ENCODE measurements at places on chromosomes 4 and X.

DNA sequence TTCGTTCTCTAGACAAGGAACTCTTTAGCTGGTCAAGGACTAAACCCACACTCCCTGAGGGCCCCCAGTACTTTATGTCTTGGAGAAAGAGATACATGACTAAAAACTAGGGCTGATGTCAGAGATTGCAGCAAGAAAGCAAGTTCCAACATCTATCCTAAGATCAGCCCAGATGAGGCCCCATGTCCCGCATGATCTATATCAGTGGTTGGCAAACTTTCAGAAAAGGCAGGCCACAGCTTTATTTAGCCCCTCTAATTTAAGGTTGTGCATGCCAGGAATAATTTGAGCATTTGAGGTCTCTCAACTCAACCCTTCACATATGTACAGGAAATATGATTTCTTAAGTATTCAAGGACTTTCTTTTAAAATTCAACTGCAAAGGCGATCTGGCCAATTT is 44.1 kb upstream of the FRMD7 start:
- DNase-seq = no peak

GRCh38 chrX:131693359-131693758 is 149.5 kb downstream of the OR13H1 start:
- no peak for DNase-seq

- no peak for DNase-seq
Measured at GRCh38 chr4:92064574-92064973, 239.2 kb upstream of the GRID2 start.

GRCh38 chr4:138097912-138098600 is 144.1 kb downstream of the SLC7A11 start:
- no peak for DNase-seq

DNA sequence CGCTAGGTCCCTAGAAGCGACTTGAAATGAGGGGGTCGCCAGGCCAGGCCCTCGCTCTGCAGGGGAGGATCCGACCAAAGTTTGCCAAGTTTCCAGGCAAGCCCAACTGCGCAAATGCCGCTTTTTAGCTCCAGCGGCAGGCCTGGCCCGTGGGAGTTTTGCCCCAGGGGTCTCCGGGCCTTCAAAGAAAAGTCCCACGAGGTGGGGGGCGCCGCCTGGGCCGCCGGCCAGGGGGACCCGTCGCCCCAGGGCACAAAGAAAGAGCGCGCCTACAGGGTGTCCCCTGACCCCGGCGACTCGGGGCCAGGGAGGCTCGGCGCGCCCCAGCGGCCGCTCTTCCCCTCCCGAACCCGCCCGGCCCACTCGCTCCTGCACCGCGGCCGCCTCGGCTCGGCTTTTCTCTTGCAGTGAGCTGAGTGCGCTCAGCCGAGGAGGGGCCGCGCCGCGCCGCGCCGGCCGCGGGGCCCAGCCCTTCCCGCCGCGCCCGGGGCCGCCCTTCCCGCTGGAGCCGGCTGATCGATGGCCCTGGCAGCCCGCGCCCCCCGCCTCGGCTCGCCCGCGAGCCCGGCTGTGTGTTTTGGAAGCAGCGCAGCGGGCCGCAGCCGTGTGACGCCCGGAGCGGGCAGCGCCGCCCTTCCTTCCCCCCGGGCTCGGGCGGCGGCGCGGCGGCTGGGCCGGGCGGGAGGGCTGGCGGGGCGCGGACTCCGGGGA is 754 bp upstream of the KLF3 start:
- peak; percentile 22 for DNase-seq

- DNase-seq = no peak
Measured at GRCh38 chr4:121950680-121951520, 960 bp downstream of the TRPC3 start.

DNA sequence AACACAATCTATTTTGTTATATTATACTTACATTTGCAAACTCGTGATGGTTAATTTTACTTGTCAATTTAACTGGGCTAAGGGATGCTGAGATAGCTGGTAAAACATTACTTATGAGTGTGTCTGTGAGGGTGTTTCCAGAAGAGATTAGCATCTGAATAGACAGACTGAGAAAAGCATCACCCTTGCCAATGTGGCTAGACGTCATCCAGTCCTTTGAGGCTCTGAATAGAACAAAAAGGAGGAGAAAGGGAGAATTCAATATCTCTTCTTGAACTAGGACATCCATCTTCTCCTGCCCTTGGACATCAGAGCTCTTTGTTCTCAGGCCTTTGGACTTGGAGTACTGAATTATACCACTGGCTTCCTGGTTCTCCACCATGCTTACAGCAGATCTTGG is 154.6 kb downstream of the EPHA5 start:
- no peak for DNase-seq

DNA sequence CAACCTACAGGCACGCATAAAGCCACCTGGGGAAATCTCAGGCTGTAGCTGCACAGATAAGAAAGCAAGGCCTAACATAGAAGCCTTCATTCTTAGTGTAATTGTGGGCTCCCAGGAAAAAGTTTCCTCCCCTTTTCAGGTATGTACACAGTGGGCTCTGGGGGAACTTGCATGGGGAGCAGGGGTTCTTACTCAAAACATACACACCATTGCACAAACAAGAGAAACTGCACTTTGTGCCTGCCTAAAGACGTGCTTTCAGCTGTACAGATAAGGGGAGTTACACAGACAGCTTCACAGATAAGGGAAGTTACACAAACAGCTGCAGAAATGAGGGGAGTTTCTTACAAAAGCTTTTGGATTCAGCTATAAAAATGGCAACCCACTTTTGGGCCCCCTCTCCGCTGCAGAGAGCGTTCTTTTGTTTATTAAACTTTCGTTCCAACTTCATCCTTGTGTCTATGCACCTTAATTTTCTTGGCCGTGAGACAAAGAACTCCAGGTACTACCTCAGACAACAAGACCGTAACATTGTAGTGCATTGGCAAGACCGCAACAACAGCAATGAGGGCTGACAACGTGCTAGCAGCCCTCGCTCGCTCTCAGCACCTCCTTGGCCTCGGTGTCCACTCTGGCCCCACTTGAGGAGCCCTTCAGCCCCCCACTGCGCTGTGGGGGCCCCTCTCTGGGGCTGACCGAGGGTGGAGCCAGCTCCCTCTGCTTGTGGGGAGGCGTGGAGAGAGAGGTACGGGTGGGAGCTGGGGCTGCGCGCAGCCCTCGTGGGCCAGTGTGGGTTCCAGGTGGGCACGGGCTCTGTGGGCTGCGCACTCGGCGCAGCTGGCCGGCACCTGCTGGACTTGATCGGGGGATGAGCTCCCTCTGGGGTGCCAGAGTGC is 317.5 kb downstream of the RAPGEF2 start:
- DNase-seq = no peak

GRCh38 chrX:9581771-9582385 is 117.0 kb downstream of the TBL1X start:
- no peak for DNase-seq

GRCh38 chr4:146235654-146236177 is 21.4 kb downstream of the REELD1 start:
- no peak for DNase-seq

GRCh38 chrX:47366041-47366722 is 4.2 kb upstream of the ZNF157 start:
- peak; percentile 87 for DNase-seq

DNA sequence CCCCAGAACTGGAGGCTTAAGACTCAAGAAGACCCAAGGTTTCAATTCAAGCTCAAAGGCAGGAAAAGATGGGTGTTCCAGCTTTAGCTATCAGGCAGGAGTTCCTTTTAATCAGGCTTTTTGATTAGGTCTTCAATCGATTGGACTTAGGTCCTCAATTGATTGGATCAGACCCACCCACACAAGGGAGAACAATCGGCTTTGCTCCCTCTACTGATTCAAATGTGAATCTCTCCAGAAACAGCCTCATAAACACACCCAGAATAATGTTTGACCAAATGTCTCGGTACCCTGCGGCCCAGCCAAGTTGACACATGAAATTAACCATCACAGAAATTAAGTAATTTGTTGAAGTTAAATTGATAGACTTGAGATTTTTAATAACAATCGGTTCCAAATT is 917.1 kb upstream of the FTHL17 start:
- no peak for DNase-seq

DNA sequence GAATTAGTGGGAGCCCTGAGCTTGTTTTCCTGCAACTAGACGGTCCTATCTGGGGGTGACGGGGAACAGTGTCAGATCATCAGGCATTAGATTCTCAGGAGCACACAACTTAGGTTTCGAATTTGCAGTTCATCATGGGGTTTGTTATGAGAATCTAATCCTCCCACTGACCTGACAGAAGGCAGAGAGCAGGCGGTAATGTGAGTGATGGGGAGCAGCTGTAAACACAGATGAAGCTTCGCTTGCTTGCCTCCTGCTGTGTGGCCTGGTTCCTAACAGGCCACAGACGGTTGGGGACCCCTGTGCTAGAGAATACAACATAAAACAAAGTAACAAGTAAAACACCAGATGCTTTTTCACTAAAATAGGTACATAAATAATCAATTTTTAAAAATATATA is 86.2 kb upstream of the BLTP1 start:
- no peak for DNase-seq

DNA sequence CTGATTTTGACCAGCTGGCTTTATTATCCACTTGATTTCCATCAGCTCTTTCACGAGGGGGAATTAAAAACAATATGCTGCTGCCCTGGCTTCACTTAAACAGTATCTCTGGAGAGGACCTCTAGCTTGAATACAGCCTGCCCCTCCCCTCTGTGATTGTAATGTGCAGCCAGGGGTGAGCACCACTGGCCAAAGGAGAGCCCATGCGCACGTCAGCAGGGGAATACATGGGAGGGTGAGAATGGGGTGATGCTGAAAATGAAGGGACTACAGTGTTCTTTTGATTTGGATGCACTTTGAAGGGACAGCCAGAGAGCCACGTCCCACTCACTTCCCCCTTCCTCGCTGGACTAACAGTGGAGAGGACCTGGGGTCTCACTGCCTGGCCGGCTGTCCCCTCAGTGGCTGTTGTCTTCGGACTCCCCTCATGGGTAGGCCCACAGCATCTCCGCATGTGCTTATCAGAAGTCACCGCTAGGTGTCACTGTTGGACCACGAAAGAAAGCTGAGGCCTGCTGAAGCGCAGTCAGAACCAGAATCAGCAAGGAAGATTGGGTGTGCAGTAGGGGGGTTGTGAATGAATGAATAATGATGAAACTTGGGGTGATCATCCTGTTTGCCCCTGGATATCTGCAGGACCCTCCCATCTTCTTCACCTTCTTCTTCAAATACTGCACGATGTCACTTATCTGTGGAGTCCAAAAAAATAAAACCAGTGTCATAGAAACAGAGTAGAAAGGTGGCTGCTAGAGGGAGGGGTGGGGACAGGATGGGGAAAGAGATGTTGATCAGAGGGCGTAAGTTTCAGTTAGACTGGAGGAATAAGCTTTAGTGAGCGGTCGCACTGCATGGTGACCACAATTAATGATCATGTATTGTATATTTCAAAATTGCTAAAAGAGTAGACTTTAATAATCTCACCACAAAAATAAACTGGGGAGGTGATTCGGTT is 32.8 kb downstream of the CLCN4 start:
- peak; percentile 81 for DNase-seq

DNA sequence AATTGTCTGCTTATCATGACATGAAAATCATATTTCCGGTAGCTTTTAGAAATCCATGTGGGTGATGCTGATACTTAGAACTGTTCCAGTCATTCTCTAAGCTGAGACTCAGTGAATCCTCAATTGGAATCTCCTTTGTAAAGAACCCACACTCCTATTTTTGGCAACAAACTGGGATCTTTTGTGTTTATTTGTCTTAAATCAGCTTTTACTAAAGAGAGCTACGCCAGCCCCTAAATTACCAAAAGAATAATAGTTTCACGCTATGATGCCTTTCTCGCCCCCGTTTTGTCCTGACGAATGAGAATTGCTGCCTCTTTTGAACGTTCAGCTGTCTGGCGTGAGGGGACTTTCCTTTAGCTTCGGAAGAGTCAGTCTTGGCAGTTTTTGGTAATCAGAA is 195.9 kb downstream of the SHOX start:
- DNase-seq = no peak

DNA sequence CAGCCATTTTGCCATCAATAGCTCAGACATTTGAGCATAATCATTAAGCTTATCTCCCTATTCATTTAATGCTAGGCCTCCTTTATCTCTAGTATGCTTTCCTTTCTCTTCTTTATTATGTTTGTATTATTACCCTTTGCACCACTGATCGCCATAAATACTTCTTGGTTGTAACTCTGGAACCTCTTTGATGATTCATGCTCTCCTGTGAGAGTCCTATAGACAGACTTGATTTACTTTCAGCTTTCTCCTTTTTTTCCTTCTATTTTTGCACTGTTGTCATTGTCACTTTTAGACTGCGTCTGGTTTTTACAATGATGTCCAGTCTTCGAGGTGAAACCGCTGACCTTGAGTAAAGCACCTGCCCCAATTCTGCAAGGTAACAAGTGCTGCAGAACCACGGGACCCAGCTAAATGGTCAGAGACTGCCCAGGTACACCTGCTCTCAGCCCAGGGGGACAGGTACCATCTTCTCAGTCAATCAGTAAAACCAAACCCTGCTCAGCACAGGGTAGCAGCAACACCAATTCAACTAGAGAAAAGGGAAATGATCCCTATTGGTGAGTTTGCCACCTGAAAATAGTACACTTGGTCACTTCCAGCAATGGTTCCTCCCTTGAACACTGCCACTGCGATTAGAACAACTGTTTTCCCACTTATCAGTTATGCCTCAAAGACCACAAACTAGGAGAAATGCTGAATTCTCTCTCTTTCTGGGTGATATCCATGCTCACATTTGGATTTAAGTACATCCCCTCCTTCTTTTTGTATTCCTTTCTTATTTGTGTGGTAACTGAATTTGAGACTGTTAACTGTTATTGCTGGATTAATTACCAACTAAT is 125.1 kb downstream of the MAML3 start:
- DNase-seq = no peak

GRCh38 chrX:79366873-79367749 is at the start of gene ITM2A:
Gene ITM2A (minus strand): TSS chrX:79367334. CDS start chrX:79367215, 119 bp downstream.
- peak; percentile 5 for DNase-seq

GRCh38 chrX:47191806-47192401 is 1.7 kb upstream of the UBA1 start:
- DNase-seq = no peak

DNA sequence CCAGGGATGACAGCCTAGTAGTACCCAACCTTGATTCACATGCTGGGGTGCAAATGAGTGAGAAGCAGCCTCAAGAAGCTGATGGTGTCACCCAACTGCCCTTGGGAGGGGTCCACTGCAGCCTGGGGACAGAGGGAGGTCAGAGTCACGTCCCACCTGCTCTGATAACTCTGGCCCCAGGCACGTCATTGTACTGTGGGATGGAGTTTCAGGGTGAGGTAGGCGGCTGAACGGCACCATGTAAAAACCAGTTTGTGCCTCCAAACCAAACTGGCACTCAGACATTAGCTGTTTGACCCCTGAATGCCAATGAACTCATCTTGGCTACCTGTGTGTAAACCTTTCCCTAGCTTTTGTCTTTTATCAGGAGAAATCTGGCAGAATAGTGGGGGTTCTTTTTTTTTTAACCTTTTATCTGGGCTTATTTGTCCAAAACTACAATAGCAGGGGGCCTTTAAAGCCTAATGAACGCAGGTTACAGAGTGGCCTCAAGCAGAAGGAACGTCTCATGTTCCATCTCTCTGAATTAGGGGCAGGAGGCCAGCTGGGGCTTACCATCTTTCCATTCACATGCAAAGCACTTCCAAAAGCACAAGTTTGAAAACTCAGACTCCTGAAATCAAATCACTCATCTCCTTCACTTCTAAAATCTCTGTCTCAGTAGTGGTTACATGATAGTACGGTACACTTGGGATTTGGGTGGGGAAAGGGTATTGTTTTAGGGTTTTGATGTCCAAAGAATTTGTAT is 89.4 kb downstream of the IRF2 start:
- DNase-seq = no peak
